Germinal center (tissue), 1 donor: ENCODE measurements at places on chromosomes 7 and 10.

DNA sequence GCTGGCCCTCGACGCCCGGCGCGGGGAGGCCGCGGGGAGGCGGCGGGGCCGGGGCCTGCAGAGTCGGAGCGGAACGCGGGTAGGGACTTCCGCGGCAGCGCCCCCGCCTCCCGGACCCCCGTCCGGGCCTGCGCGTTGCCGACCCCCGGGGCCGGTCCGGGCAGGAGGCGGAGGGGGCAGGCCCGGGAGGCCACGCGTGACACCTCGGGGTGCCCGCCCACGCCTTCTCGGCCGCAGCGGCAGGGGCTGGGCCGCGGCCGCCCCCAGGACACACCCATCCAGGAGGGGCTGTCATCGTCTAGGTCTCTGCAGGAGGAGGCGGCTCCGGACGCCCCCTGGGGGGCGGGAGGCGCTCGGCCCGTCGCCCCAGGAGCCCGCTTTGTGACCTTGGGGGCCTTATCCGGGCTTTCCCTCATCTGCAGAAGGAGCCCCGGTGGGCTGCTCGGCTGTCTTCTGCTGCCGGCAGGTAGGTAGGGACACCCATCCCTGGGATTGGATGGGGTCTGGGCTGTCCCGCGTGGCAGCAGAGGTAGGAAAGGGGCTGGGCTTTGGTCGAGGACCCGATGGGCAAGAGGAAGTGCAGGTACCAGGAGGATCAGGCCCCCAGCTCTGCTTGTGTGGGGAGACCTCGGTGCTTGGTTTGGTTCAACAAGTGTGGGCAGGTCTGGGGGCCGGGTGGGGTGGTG, 569 bp downstream of the ZNF316 start:
- DNase-seq, result peak; percentile 90

- no peak for DNase-seq
Observed at GRCh38 chr10:5905854-5906507, 15.9 kb downstream of the FBH1 start.

DNA sequence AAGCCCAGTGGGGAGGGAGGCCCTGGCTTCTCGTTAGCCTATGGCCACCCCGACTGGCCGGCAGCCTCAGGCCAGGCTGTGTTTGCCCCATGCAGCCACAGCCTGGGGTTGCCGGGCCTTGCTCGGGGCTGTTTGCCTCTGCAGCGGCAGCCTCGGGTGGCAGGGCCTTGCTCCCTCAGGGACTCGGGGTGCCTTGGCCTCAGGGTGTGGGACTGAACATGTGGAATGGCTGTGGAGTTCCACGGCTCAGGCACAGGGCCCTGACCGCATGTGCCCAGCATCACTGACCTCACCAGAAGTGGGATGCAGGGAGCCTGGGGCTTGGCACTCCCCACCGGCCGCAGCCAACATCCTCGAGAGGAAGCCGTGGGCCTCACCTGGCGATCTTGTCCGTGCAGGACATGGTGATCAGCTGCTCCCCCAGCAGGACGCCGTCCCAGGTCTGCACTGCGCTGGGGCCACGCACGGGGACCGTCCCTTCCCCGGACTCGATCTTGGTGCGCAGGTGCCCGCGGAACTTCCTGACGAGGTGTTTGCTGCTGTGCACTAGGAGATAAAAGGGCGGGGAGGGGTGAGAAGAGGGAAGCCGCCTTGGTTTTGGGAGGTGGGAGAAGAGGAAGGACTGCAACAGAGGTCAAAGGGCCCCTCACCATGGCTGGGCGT, 160.5 kb downstream of the WDR37 start:
- no peak for DNase-seq

DNA sequence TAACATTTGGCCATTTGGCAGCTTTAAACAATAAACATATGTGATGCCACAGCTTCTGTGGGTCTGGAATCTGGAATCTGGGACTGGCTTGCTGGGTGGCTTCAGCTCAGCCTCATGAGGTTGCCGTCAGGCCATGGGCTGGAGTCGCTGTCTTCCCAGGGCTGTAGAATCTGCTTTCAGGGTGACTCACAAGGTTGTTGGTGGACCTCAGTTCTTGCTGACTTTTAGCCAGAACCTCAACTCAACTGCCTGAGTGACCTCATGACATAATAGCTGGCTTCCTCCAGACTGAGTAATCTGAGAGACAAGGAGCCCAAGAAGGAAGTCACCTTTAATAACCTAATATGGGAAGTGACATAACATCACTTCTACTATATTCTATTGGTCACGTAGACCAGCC, 44.6 kb upstream of the TSPAN13 start:
- no peak for DNase-seq

DNA sequence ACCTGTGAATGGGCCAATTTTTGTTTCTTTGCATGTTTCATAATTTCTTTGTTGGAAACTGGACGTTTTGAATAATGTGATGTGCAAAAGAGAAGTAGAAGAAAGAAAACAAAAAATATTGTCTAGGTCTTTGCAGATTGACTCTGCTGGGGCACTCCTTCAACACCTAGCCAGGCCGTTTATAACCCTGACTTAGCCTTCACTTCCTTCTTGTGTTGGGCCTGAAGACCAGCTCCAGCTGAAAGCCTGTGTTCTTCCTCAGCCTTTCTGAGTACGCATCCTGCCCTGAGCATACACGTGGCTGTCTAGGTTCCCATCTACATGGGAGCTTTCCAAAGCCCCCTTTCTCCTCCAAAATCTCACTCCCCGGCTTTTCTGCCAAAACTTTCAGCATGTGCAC, 41.9 kb downstream of the LMTK2 start:
- DNase-seq, result no peak

GRCh38 chr7:125336326-125336725, 406.7 kb upstream of the POT1 start:
- no peak for DNase-seq
